Mucosa of descending colon (tissue), 3 donors: ENCODE measurements at places on chromosomes 5 and 9.
A peak's percentile ranks its signal among the peaks of the same experiment; 100 is the strongest.

DNA sequence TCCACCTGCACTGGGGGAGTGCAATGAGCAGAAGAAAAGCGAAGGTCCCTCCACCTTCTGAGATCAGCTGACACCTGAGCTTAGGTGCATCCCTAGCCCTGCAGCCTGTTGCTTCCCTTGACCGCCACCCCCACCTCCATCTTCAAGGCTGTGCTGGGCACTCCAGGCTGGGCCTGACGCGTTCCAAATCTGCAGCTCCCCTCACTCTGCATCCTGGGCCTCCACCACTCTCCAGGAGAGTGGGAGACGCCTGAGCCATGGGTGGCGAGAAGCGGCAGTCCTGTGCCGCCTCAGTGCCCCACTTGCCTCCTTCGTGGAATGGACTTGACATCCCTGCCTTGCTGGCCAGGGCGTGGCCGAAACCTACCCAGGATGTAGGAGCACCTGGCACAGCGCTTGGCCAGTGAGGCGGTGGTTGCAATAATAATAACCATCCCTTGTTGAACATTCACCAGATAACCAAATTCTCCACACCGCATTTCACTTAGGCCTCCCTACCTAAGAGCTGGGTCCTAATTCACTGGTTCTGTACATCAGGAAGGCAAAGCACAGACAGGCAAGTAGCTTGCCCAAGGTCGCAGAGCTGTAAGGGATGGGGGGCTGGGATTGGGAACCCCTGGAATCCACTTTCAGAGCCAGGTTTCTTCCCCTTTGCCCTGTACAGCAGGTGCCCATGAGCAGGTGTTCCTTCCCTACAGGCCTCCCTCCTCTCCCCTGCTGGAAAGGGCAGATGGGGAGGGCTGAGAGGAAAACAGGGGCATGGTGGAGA lies 11.7 kb downstream of the B4GALT7 start:
- no peak for DNase-seq

DNA sequence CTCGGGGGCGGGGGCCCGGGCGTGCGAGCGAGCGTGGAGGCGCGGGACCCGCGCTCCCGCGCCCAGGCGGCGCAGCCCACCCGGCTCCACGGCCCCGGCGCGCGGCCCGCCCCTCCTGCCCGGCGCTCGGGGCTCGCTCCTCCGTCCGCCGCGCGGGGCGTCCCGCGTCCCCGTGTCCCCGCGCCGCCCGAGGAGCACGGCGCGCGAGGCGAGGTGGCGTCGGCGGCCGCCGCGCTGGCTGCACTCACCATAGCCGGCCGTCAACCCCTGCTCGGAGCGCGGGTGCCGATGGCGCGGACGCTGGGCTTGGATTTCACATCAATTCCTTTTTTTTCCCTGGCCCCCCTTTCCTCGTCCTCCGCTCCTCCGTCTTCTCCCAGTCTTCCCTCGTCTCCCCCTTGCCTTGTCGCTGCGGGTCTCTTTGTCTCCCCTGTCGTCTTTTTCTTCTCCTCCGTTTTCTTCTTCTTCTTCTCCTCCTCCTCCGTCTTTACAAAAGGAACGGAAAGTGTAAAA lies 494 bp downstream of the PTCH1 start:
- DNase-seq: no peak

DNA sequence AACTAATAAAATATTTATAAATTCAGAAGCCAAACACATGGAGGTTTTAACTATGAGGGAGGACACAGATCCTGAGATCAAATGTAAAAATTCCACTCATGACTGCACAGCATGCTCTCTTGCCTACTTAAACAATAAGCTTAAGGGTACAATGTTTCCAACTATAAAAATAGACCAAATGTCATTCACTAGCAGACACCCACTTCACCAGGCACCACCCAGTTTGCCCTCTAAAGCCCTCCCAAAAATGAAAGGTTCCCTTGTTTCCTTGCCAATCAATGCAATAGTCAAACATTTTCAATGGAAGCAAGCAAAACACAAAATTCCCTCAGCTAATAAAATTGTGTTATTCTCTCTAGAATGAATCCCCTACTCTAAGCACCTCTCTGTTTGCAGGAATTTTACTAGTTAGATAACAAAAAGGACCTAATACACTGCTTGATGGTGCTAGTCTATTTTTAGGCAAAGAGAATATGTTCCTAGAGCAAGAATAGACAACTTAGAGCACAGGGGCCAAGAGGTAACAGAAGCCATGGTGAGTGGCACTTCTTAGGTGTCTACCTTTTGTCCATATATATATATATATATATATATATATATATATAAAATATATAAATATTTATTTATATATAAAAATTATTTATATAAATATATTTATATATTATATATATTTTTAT lies 135.3 kb downstream of the HOMER1 start:
- no peak for DNase-seq

DNA sequence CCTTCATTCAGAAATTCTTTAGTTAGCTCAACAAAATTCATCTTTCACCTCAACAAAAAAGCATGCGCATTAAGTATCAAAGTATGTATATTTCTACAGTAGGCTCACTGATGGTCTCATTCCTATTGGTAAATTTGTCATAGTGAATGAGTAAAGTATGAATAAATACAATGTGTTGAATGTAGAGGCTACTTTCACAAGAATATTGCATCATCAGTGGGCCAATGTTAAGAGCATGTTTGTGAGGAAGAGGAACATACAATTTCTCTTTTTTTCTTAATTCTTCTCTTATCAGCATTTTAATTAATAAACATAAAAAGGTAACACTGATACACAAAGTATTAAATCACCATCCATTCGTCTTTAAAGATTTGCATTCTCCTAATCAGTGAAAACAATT lies 505.1 kb downstream of the CETN3 start:
- no peak for DNase-seq

DNA sequence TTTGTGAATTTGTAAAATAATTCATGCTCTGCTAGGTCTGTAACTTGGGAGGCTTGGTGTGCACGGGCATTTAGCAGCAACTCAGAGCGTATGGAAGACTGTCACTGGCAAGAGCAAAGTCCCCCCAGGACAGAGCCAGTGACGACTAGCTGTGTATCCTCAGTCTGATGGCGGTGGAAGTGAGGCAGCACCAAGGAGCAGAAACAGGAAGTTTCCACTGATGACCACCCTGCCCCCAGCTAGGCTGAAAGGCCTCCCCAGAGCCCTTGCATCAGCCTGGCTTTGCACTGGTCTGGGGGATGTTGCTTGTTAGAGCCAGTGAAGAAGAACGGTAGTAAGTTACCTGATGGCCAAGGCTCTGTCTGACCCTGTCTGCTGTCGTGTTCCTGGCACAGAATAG lies 66.8 kb upstream of the ABL1 start:
- DNase-seq: peak; percentile 66

DNA sequence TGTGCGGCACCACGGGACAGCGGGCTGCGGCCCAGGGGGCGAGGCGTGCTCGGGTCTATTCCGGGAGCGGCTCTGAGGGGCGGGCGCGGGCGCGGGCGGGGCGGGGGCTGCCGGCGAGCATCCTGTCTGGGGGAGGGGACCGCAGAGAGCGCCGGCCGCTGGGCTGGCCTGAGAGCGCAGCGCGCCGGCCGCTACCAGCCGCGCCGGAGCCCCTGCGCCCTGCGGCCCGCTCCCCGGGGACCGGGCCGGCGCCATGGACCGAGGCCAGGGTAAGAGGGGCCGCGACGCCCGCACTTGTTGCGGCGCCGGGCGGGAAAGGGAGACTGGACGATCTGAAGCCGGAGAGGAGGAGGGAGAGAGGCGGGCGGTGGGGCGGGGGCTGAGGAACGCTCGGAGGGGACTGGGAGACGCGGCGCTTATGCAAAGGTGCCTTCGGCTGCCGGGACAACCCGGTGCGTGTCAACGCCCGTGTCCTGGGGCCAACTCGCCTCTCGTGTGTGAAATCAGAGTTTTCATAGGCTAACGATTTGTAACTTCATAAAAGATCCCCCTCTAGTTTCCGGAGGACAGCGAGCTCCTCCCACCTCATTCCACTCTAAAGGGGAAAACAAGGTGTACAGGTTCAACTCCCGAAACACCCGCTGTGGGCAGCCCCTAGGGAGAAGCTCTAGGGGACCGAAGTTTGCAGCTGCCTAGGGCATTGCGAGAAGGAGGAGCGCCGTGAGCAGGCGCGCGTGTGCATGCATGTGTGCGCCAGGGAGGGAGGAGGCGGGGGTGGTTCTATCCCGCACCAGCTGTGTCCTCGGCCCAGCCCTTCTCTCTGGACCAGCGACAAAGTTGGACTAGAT lies at the start of gene AFAP1L1:
TSS of gene AFAP1L1 (plus strand) at position 144 of the 848 bp plus-strand sequence. CDS start at position 254, 110 bp downstream.
- DNase-seq: peak; percentile 56

- DNase-seq: no peak
Observed at GRCh38 chr5:166257661-166258060, 2033.8 kb upstream of the WWC1 start.

- DNase-seq: no peak
Observed at GRCh38 chr9:98929071-98929470, 14.6 kb upstream of the COL15A1 start.

GRCh38 chr5:153660919-153661318 lies 170.4 kb downstream of the GRIA1 start:
- DNase-seq: no peak

GRCh38 chr5:88883059-88883835 lies at the start of gene MEF2C:
Gene MEF2C, minus strand, starts transcription at chr5:88883184. Its CDS starts 59,396 bp downstream, at chr5:88823788.
- DNase-seq: peak; percentile 83

GRCh38 chr9:8456344-8456743 lies 656.8 kb upstream of the DMAC1 start:
- DNase-seq: no peak

- no peak for DNase-seq
Observed at GRCh38 chr5:83956386-83956785, 235.7 kb upstream of the HAPLN1 start.

GRCh38 chr9:106964329-106964728 lies 101.4 kb downstream of the ZNF462 start:
- DNase-seq: no peak

- DNase-seq: no peak
Observed at GRCh38 chr5:142017832-142018427, 5.1 kb upstream of the GNPDA1 start.

DNA sequence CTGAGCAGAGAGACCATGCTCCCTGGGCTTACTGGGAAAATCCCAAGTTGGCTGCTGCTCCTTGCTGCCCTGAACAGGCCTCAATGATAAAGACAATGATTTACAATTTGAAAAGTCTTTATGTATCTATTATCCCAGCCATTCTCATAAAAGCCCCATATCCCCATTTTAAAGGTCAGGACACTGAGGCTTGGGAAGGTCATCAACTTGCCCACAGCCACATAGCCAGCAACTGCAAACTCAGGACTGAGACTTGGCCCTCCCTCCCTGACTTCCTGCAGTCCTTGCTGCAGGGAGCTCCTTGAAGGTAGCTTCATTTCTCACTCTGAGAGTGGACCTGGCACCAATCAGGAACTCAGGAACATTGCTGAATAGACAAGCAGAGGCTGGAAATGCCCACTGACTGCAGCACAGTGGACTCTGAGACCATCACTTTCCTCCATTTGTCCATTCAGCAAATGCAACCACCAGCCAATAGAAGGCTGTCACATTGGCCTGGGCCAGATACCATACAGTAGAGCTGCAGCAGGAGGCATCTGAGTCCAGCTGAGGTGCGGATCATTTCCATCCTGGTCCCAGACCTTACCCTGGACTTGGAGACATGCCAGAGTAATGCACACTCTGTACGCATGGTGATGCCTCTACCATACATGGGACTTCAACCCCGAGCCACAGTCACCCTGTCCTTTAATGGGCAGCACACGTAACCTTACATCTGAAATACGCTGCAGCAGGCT lies 18.3 kb downstream of the TNIP1 start:
- DNase-seq: no peak

GRCh38 chr5:103674251-103674650 lies 111.7 kb upstream of the NUDT12 start:
- no peak for DNase-seq

DNA sequence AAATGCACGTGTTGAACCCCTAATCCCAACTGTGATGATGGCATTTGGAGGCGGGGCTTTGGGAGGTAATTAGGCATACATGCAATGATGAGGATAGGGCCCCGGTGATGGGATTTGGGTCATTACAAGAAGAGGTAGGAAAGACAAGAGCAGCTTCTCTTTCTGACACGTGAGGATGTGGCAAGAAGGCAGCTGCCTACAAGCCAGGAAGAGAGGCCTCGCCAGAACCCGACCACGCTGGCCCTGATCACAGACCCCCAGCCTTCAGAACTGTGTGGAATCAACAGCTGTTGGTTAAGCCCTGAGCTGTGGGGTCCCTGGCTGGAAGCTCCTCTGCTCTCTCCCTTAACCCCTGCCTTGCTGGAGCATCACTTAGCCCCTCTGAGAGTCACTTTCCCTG lies 57.5 kb downstream of the COL23A1 start:
- DNase-seq: no peak

GRCh38 chr5:57685516-57686255 lies 203.1 kb upstream of the ACTBL2 start:
- DNase-seq: no peak

- no peak for DNase-seq
Observed at GRCh38 chr5:81252904-81253303, 19.8 kb downstream of the CKMT2 start.

DNA sequence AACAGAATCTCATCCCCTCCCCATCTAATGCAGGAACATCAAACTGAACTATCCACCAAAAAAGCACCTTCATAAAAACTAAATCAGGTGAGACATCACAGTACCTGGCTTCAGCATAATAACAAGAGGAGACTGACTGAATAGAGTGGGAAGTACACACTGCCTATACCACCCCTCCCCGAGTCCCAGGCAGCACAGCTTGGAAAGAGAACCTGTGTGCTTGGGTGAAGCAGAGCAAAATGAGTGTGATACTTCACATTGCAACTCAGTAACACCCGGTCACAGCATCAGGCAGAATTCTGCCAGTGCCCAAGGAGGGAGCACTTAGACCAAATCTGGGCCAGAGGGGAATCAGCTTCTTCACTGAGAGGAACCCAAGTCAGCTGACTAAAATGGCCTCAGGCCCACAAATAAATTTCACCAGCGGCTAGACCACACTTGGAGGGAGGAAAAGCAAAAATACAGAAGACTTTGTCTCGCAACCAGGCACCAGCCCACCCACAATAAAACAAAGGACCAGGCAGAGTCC lies 69.3 kb upstream of the OR2K2 start:
- DNase-seq: no peak

DNA sequence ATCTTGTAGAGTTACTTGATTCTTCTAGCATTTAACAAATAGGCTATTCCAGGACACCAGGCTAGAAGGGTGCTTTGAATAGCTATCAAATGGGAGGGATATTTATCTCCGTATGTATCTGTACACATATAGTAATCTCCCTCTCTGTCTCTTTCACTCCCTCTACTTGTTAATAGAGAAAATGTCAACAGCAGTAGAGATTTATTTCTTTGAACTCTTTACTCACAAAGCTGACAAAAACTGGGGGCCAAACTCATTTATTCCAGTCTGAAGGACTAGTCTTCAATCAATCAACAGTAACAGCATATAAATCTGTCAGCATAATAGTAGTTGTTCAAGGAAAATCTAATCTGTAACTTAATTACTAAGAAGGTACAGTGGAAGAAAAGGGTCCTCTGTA lies 78.2 kb upstream of the FER start:
- no peak for DNase-seq

- peak; percentile 60 for DNase-seq
Observed at GRCh38 chr9:971901-972500, 4.5 kb upstream of the DMRT3 start.

DNA sequence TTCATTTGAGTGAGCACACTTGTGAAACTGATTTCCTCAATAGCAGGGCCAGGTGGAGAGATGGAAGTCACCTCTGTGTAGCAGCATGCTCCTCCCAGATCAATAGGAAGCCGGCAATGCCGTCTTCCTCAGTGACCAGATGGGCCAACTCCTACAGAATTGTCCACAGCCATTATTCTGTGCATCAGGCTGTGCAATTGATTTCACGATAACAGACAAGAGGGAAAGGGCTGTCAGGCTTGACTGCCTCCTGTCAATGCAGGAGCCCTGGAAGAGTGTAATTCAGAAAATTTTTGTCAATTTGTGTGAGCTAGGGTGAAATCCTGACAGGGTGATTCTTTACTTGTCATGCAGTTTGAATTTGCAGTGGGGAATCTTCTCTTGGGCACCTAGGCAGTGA lies 838.4 kb upstream of the NUDT12 start:
- DNase-seq: no peak
